Stimulated activated CD4-positive, alpha-beta T cell treated with anti-CD3 and anti-CD28 coated beads, TNF-alpha, amount 100 ng/mL, for 4 hours (primary cell): ENCODE measurements at places on chromosomes 11 and 22.

- no peak for DNase-seq
Observed at GRCh38 chr11:67449116-67449844, 3.2 kb downstream of the GPR152 start.

DNA sequence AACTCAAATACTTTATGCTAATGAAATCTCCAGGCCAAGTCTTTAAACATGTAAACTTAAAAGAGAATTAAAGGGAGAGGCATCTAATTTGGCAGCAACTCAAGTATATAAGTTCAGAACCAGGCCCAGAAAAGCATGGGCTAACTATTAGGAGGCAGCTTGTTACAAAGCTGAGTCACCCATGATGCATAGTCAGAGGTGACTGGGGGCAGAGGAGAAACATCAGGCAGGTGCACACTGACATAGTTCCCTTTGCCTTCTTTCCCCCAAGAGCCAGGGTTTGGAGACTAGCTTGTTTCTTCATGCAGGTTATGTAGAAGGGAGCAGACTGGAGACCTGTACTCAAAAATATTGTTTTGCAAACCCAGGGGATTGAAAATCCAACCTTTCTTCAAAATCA is 619.0 kb downstream of the SOX6 start:
- DNase-seq = no peak

GRCh38 chr11:43758927-43759326 is 78.4 kb downstream of the HSD17B12 start:
- no peak for DNase-seq

DNA sequence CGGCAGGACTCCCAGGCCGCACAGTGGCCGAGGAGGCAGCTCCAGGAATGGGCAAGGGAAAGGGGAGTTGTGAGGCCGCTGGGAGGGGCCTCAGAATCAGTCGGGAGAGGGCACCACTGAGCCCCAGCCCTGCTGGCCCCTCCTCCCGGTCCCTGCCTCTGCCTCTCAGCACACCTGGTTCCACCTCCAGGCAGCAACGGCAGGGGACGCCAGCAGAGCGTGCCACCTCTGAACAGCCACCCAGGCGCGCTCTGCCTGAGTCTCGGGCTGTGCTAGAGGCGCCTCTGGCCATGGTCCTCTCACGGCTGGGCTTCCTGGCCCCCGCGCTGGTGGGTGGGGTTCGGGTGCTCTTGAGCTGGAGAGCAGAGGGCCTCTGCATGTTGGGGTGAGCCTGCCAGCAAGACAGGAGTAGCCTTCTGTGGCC is 33.0 kb downstream of the MOB2 start:
- DNase-seq = no peak

GRCh38 chr11:2724653-2725367 is 25.0 kb upstream of the KCNQ1OT1 start:
- DNase-seq = no peak

DNA sequence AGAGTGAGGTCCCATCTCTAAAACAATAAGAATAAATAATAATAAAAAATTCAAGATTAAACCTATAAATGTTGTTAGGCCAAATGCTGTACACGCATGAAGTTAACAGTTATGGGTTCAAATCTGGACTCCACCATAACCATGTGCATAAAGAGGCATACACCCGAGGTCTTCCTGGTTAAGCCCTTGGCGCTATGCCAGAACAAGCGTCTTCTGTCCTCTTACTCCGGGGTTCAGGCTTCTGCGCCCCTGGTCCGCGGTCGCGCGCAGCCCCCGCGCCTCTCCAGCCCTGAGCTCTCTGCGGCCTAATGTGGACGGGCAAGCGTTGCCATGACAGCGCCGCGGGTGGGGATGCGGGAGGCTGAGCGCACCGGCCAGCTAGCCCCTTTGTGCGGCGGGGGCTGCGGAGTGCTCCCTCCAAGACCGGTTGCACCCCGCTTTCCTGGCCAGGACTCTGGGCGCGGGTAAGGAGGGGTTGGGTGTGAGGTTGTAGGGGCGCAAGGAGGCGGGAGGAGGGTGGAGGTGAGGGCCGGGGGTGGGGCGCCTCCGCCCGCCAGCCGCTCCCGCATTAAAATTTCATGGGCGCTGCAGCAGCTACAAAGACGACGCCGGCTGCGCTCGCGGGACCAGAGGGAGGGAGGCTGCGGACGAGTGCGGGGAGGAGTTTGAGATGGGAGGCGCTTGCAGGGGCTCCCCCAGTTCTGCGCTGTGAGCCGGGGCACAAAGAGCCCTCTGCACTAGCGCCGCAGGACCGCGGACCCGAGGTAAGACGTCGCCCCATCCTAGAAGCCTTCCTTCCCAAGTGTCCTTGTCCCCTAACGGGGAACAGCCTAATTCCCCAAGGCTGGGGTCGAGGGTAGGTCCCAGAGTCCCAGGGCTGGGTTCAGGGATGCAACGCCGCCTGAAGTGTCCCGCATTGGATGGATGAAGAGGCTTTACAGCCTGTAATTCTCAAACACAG is at the start of gene MIAT:
Gene MIAT (plus strand): TSS at position 698 of the 961 bp plus-strand sequence.
- DNase-seq = no peak

- no peak for DNase-seq
Observed at GRCh38 chr11:117614728-117615127, 182.3 kb downstream of the DSCAML1 start.

GRCh38 chr11:44149651-44150050 is 54.2 kb downstream of the EXT2 start:
- no peak for DNase-seq

DNA sequence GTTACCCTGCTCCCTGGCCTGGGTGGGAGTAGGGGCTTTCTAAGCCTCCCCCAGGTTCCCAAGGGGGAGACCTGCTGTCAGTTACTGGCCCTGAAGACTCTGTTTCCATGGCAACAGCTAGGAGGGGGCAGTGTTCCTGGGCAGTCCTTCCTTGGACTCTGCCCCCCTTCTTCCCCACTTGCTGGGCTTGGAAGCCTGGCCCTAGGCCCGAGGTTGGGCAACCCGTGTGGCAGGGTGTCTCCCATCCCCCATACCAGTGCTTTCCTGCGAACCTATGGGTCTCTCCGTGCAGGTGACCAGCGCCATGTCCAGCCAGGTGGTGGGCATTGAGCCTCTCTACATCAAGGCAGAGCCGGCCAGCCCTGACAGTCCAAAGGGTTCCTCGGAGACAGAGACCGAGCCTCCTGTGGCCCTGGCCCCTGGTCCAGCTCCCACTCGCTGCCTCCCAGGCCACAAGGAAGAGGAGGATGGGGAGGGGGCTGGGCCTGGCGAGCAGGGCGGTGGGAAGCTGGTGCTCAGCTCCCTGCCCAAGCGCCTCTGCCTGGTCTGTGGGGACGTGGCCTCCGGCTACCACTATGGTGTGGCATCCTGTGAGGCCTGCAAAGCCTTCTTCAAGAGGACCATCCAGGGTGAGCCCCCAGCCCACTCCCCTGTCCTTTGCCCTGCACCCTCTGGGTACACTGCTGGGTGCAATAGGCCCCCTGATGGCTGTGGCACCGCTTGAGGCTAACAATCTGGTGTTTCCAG is 1.7 kb downstream of the ESRRA start:
- no peak for DNase-seq

DNA sequence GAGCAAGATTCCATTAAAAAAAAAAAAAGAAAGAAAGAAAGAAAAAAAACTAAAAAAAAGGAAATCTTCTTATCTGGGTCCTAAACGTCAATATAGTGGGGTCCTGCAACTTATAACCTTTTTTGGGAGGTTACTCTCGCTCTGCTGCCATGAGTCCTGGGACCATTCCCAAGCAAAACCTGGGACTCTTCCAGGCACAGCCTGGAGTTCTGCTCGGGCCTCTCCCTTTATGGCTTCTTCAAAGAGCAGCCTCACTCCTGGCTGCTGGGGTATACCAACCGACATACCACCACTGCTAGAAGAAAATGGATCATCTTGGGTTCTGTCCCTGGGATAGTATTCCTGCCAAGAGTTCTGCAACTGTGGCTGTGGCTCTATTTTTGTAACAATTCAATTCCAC is 14.1 kb upstream of the CKAP5 start:
- no peak for DNase-seq

GRCh38 chr11:57303990-57304579 is 20.7 kb downstream of the TNKS1BP1 start:
- no peak for DNase-seq

DNA sequence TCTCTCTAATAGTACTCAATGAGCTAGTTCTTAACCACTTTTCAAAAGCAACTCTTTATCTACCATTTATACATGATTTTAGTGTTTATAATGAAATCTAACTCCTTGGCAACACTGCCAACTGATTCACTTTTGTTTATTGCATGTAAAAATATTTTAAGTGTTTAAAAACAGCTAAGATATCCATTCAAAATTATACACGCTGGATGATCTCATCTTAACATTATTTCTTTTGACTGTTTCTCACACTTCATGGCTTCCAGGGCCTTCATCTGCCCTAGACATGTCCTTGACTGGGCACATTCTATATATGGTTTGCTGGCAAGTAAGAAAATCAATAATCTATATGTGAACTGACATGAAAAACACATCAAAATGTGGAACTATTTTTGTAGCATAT is 414.6 kb upstream of the LUZP2 start:
- no peak for DNase-seq

GRCh38 chr22:37983860-37984791 is at the start of gene SOX10:
TSS of gene SOX10 (minus strand) at chr22:37984555. CDS start at chr22:37983784, 771 bp downstream.
- no peak for DNase-seq

GRCh38 chr11:45385844-45386243 is 99.7 kb upstream of the SYT13 start:
- no peak for DNase-seq

GRCh38 chr11:96267496-96268032 is 75.4 kb downstream of the MAML2 start:
- DNase-seq = no peak

- DNase-seq = no peak
Observed at GRCh38 chr22:46801331-46801811, 38.9 kb downstream of the TBC1D22A start.

- DNase-seq = no peak
Observed at GRCh38 chr22:30420347-30421125, 5.0 kb upstream of the MTFP1 start.

- no peak for DNase-seq
Observed at GRCh38 chr11:9839550-9839949, 175.7 kb downstream of the SWAP70 start.

GRCh38 chr11:114081641-114082414 is 22.3 kb downstream of the ZBTB16 start:
- DNase-seq = no peak

DNA sequence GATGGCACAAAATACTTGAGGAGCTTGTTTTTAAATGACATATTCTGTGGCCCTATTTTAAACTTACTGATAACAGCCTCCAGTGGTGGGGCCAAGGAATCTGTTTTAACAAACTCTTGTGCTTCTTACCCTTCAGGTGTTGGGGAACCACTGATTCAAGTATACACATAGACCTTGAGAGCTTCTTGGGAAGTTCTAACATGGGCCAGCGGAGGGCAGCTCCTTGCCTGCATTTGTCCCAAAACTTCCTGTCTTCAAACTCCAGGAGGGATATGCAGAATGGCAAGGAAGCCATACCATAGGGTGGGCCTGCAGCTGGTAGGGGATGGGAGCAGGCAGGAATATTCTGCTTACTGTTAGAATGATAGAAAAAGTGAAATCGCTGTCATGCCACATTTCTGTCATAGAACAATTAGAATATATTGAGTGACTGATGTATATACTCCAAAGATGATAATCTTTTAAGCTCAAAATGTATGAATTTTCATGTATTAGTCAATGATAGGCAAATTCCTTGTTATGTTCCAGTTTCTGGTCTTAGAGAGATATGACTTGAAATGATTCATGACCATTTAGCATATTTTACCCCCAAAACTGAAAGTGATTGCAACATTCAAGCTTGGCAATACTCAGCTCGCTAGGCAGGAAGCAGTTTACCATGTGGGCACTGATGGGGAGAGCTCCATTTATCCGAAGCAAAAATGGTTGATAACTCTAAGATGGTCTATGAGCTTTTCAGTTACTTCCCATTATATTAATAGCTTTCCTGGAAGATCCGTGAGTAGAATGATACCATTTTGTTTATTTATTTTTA is 9.2 kb downstream of the EXT2 start:
- no peak for DNase-seq

GRCh38 chr11:115580416-115580815 is 76.2 kb upstream of the CADM1 start:
- no peak for DNase-seq

- DNase-seq = no peak
Observed at GRCh38 chr11:108873310-108873709, 208.4 kb downstream of the DDX10 start.

DNA sequence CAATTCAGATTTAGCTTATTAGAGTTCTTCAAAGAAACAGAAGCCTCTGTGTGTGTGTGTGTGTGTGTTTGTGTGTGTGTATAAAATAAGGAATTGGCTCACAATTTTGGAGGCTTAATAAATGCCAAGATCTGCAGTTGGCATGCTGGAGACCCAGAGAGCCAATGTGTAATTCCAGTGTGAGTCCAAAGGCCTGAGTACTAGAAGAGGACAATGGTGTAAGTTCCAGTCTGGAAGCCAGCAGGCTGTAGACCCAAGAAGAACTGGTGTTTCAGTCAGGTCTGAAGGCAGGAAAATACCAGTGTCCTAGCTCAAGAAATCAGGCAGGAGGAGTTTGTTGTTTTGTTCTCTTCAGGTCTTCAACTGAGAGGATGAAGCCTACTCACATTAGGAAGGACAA is 20.0 kb downstream of the TMEM135 start:
- DNase-seq = no peak

DNA sequence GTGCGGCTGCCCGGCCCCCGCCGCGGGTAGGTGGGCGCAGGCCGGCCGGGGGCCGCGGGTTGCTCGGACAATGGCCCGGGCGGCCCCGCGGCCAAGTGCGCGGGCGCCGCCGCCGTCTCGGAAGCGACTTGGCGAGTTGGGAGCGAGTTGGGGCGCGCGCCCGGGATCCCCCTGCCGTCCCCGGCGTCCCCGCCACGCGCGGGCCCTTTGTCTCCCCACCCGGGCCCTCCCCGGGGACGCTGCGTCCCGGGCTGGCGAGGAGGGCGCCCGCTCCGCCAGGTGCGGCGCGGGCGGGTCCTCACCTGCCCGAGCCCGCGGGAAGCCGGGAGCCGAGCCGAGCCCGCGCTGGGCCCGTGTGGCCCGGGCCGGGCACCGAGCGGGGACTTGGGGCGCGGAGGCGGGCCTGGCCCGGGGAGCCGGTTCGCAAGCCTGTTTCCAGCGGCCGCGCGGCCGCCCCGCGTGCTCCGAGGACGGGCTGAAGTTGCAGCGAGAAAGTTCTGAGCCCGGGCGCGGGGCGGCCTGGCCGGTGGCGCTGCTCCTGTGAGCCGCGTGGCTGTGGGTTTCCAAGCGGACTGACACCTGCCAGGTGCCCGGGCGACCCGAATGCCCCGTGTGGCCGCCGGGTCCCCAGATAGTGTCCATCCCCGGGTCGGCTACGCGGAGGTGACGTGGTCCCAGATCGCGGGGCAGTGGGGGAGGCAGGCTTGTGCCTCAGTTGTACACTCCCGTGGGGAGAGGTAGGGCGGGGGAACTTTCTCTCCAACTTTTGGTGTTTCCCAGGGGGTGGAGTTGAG is 586 bp downstream of the LRP5 start:
- DNase-seq = no peak
